Heart left ventricle (tissue), 16 donors: ENCODE measurements at places on chromosomes 2 and 18.
A peak's percentile ranks its signal among the peaks of the same experiment; 100 is the strongest.

DNA sequence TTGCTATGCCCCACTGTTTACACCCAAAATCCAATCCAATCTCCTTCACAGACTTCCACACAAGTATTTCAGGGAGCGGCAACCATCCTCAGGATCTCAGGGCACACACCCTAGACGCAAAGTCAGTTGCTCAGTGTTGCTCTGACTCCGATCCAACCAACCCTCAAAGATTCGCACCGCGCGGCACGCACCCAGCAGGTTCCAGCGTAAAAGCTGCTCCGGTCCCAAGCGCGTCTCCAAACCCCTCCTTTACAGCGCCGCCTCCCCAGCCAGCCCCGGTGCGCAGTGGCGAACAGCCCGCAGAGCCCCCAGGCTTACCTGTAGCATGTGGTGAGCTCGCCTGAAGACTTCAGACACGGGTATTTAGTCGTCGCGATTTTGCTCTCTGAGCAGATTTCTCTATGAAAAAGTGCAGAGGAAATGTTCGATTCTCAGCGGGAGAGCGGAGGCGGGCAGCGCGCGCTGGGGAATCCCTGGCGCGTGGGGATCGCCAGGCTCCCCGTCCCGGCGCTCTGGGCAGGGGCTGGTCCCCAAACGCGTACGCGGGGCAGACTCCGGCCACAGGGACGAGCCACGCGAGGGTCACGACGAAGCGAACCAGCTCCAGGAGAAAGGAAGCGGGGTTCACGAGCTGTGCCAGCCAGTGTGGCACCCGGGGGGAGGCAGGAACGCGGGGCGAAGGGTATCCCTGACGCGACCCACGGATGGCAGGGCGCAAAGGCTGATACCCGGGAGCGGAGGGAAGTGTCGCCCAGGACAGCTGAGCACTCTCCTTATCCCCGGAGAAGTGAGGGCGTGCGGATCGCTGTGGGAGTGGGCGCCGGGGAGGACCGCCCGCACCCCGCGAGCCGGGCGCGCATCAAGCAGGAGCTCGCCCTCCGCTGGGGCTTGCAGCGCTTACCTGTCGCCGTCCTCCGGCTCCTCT is 650 bp downstream of the CCBE1 start:
- DNase-seq, result no peak

- DNase-seq, result no peak
Observed at GRCh38 chr2:46053564-46053963, 243.6 kb upstream of the EPAS1 start.

DNA sequence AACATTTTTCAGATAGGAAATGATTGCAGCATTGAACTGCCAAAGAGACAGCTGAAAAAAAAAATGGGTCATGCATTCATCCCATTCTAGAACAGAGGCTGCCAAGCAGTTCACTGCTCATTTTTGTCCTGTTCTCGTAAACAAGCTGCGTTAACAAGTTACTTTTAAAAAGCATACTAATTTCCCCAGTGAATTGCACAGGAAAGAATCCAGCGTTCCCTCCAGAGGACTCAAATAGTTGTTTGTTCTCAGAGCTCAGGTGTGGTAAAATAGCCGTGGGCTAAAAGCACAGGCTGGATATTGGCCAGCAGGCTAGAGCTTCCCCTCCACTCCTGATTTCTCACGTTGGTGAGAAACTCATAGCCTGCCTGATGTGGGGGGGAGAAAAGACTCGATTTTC is 76.1 kb upstream of the AQP4 start:
- DNase-seq, result no peak

- no peak for DNase-seq
Observed at GRCh38 chr2:222637067-222637466, 18.8 kb downstream of the FARSB start.

DNA sequence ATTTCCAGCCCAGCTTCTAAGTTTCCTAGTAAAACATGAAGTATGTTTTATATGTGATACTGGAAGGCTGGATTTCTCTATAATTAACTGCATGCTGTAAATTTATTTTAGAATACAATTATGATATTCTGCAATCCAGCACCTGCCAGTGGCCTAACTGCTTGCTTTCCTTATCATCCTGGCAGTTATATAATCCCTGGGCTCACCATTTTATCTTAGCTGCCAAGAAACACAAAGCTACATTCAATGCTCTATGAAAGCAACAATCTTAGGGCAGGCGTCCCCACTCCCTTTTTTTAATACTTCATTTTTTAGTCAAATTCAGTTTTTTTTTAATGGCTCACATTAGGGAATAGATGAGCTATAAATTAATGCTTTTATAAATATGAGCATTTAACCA is 38.4 kb upstream of the UBXN4 start:
- DNase-seq, result no peak

DNA sequence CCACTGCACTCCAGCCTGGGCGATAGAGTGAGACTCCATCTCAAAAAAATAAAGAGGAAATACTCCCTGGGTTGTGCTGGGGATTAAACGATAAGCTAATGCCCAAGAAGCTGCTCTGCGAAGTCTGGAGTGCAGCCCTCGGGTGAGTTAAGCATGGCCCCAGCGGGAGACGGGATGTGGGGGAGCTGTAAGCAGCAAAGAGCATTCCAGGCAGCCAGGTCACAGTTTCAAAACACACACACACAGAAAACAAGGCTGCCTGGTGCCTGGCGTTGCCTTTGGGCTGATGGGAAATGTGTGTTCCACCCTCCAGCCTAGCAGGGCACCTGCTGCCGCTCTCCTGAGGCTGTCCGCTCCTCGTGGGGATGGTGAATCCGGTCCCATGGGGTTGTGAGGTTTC is 24.1 kb downstream of the ODC1 start:
- DNase-seq, result no peak

- no peak for DNase-seq
Observed at GRCh38 chr2:48169141-48169592, 262.9 kb upstream of the FBXO11 start.

- peak; percentile 10 for DNase-seq
Observed at GRCh38 chr2:209579230-209579749, 155.4 kb downstream of the MAP2 start.

GRCh38 chr2:189639007-189639609 is 22.2 kb upstream of the ASNSD1 start:
- no peak for DNase-seq

DNA sequence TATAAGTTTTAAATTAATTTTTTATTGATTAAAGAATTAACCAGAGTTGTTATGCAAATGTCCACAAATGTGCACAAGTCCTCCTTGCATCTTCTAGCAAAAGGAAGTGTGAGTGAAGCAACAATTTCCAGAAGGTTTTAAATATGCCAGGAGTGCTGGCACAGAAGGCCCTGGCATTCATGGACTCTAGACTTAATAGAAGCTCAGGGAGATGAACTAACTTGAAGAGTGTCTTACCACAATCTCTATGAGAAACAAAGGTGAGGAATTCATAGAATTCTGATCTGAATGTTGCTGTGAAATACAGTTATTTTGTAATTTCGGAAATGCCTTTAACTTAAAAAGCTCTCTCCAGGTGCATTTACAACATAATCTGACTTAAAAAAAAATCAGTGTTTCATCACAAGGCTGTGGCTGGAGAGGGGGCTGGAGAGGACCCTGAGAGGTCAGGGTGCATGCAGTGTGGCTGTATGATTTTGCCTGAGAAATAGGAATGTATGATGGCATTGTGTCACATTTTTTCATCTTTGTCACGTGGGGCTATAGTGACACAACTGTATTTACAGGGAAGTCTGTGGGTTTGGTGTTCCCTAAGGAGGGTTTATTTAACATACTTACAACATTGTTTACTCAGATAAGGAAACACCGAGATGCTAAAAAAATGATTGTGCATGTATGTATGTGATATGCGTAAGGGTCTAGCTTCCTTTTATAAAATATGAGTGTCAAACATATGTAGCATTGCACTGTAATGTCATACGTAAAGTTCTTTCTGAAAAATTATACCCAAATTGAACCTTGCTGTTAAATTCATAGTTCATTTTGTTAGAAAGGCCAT is 66.2 kb downstream of the MAP4K4 start:
- no peak for DNase-seq

- DNase-seq, result no peak
Observed at GRCh38 chr18:4587204-4587603, 132.1 kb upstream of the DLGAP1 start.

DNA sequence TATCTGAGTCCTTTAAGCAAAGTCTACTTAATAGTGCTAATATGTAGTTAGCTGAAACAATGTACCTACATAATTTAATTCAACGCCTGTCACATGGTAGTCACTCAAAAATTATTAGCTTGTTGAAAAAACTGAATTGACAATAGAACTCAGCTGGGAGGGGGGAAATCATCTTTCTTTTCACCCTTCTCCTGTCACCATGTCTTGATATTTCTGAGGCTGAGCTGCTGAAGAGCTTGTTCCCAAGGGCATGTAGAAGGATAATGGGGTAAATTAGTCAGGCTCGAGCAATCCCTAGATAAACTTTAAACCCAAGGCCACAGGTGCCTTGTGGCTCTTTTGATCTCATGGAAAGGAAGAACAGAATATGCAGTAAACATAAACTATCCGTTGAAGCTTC is 339.6 kb upstream of the LRATD1 start:
- DNase-seq, result no peak

DNA sequence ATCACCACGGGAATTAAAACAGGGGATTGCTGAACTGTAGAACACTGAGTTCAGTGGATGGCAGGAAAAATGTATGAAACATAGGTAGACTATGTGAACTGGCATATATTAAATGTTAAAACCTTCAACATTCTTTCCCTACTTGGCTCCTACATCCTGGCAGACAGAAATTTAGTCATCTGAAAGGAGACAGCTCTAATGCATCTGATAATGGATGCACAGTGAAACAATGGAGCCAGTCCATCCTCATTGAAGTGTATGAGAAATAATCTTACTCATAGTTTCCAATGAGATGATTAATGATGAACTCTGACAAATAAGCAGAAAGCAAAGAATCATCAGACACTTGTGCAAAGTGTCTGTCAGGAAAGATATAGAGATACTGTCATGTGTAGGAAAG is 1629.7 kb upstream of the TMEFF2 start:
- no peak for DNase-seq

- no peak for DNase-seq
Observed at GRCh38 chr2:23614701-23615100, 229.7 kb downstream of the KLHL29 start.

DNA sequence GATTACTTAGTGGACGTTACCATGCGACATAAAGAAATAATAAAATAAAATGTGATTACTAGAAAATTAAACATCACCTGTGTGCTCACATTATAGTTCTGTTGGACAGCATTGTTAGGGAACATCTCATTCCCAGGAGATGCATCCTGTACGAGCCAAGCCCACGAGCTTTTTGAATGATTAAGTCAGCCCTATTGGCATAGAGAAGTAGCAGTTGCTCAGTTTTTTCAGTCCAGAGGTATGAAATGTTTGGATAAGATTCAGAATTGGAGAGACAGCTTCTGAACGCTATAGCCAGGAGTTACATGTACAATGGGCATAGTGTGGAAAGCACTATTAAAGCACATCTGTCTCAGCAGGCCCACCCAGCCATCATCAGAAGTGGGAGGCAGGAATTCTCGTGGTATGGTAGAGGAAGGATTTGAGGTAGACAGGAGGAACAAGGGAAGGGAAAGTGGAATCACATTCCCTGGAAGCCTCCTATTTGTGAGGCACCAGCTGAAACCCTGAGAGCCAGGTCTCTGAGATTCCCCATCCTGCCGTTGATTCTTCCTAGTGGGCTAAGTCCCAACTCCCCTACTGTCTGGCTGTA is 8.6 kb downstream of the SPATS2L start:
- DNase-seq, result no peak

- no peak for DNase-seq
Observed at GRCh38 chr2:185578322-185578721, 160.3 kb upstream of the FSIP2 start.

- no peak for DNase-seq
Observed at GRCh38 chr2:180124273-180125139, 117.4 kb upstream of the CWC22 start.

DNA sequence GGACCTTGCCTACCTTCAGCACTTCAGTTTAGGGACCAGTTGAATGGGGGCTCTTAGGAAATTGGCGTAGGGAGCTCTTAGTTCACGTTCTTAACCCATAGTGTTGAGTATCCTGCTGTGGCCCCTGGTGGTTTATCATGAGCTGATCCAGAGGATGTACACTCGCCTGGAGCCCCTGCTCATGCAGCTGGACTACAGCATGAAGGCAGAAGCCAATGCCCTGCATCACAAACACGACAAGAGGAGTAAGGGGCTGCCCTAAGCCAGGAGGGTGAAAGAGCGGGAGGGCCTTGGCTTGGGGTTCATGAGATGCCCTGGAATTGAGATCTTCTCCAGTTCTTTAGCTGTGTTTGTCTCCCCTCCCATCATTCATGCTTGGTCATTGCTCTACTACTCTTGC is 2.9 kb downstream of the RETREG2 start:
- no peak for DNase-seq

DNA sequence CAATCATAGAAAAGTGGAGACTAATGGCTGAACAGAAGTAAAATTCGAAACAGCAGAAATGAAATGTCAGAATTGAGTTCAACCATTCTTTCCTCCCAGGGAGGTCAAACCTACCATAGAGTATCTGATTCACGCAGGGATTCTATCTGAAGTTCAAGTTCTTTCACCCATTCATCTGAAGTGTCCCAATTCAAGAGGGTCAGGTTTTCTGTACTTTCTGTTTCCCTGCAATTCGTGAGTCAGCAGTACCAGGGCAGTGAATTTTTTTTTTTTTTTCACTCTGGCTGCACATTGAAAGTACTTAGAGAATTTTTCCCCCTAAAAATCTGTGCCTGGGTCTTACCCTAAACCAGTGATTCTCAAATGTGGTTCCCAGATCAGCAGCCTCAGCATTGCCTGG is 40.9 kb upstream of the CCDC88A start:
- no peak for DNase-seq

DNA sequence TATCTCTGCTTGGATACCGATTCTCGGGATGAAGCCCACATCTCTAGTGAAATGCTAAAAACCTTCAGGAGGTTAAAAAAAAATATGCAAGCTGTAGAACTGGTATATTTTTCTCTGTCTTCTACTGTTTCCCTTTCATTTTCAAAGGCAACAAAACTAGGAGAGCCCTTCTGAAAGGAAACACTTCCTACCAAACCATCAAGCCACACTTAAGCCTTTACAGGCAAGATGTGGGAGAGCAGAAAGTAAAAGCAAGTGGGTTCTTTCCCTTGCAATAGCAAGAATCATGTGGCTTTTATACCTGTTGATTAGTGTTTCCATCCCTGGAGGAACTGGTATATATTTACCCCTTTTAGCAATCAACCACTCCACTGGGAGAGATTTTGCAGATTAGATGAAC is 147.9 kb upstream of the ACAA2 start:
- no peak for DNase-seq

DNA sequence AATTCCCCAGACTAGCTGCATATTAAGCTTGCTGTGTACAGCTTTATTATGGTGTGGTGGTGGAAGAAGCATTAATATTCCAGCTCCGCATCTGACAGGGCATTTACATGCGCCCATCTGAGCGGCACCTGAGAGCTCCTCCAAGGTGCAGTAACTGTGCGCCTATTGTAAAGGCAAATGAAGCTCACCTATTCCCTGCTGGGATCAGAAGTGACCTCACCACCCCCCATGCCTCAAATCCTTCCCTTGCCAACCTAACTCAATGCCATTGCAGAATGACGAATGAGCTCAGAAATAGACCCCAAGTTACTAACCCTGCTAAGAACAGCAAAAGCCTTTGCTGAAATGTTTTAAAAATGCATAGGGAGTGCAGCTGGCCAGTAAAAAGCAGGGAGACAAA is 14.3 kb downstream of the BCL11A start:
- DNase-seq, result no peak

- DNase-seq, result no peak
Observed at GRCh38 chr2:157476953-157477709, 33.2 kb upstream of the CYTIP start.
